A172 (cell line): ENCODE measurements at places on chromosomes 11 and 22. TPM values are rescaled to one million over a fixed set of nuclear protein-coding genes. Genes with fewer than 3 reads are reported as not detected.

DNA sequence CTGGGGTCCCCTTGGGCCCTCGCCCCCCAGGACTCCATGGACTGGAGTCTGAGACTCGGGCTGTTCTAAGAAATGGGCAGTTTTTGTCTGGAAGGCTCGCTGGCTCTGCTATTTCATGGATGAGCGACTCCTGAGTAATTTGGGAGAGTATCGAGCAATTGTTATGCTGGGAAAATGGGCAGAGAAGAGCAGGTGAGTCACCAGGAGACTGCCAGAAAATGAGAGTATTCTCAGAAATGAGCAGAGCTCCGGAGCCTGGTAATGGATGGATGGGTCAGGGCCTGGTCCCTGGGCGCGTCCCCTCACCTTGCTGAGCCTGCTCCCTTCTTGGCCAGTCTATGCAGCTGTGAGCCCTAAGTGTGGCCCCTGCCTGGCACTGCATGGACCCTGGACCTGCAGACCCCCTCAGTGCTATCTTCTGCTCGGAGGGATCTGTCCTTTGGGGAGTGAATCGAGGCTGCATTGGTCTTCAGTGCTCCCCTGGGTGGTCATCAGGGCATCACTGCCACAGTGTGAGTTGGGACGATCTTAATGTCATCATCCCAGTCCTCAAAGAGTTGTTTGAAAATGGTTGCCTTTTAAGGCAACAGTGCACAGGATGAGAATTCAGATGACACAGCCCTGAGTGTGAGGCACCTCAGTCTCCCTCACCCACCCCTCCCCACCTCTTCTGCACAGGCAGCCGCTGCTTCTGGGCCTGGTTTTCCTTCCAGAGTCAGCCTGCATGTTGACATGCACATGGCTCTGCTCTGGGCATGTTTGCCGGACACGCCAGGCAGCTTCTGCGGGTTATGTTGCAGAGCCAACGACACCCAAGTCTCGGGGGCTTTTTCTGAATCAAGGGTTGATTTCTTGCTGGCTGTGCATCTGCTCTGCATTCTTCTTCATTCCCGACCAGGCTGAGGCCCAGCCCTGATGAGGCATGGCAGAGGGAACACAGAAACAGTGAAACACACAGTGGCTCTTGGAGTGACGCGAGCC is 519.0 kb downstream of the TBC1D22A start:
- peak; percentile 38 for DNase-seq

Gene OR4D10
- total RNA-seq: not detected in 2 replicates

Gene MS4A4A
- total RNA-seq: not detected in 2 replicates

DNA sequence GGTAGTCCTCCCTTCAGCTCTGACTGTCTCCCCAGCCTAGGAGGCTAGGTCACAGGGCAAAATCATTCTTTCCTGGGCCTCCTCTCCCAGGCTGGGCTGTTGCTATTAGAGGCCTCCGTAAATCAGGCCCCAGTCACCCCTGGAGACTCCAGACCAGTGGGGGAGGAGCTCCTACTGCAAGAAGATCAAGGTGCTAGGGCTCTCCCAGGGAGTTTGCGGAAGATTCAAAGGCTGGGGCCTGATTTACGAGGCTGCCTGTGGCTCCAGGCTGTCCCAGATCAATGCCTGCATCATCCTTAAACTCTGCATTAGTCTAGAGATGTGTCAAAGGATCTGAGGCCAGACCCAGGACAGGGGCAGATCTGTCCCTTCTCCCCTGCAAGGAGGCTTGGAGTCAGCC is 346.2 kb downstream of the TENM4 start:
- no peak for DNase-seq

Gene OR5A1
- total RNA-seq: not detected in 2 replicates

- no peak for DNase-seq
These were observed 35.4 kb downstream of the SLN start for GRCh38 chr11:107676336-107677057.

DNA sequence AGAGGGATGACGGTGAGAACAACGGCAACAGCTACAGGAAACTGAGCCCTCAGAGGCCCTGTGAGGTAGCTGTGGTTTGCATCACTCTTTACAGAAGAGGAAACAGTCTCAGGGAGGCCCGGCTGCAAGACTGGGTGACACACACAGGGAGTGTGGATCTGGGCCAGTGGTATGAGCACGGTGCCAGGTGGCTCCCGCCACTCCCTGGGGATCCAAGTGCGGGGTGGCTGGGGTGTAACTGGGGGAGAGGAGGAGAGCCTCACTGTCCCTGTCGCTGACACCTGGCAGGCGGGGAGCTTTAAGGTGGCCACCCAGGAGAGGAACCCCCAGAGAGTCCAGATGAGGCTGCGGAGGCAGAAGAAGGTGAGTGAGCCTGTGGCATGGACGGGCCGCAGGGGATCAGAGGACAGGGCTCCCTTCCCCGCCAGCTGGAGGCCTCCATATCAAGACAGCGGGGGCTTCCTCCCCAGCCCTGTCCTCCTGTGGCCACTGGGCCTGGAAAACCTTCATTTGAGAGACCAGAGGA is 5.6 kb downstream of the RGL4 start:
- no peak for DNase-seq

GRCh38 chr11:122809866-122810265 is 28.4 kb upstream of the CRTAM start:
- no peak for DNase-seq

DNA sequence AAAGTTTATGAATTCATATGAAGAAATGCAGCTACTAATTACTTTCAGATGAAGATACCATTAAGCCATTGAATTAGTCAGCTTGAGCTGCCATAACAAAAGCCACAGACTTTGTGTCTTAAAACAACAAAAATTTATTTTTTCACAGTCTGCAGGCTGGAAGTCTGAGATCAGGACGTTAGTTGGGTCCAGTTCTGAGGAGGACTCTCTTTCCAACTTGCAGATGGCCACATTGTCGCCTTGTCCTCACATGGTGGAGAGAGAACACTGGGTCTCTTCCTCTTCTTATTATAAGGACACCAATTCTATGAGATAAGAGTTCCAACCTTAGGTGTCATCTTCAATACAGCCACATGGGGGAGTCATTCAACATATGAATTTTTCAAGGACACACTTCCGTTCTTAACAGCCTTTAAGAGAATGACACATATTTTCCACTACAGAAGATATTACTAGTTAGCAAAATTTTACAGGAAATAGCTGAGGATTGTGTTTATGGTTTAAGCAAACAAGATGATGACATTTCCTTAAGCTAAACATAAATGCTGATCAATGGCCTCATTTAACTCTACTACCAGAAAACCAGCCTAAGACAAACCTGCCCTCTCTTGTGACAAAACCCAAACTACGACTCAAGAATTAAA is 56.0 kb downstream of the DCUN1D5 start:
- peak; percentile 72 for DNase-seq
